ENCODE measurements at places on chromosomes 1 and 21.

DNA sequence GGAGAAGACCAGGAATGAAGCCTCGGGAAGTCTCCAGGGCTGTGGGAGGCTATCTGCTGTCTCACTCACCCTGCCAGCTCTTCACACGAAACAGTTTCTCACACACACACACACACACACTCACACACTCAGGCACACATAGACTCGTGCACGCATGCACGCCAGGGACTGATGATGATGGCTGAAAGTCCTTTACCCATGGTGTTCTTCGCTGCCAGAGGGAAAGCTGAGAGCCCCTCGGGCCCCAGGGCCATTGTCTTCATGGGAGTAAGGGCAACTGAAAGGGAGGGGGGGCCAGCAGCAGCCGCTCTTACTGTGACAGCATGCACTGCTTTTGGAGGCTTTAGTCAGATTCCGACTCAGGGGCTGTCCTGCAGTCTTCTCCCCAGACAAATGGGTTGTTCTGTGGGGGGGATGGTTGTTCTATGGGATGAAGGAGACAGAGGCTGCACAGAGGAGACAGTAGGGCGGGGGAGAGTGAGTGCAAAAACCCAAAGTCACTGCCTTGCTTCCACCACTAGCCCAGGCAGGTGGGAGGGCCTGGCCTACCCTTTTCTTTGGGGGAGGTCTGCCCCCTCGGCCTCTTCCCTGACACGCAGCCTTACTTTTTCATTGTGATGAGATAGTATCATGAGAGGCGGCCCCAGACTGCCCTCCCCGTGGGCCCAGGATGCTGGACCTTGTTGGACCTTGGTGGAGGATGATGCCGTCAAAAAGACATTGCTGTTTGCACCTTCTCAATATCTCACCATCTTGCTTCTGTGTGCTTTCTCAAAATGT lies 29.0 kb downstream of the STUM start:
- no peak for DNase-seq

- DNase-seq = no peak
Measured at GRCh38 chr1:169475806-169476387, 9.8 kb downstream of the SLC19A2 start.

GRCh38 chr1:154014154-154014907 lies 23.8 kb downstream of the RPS27 start:
- no peak for DNase-seq

GRCh38 chr1:156929596-156930238 lies 9.3 kb downstream of the LRRC71 start:
- DNase-seq = no peak

GRCh38 chr1:107900090-107900945 lies 64.7 kb downstream of the VAV3 start:
- no peak for DNase-seq

DNA sequence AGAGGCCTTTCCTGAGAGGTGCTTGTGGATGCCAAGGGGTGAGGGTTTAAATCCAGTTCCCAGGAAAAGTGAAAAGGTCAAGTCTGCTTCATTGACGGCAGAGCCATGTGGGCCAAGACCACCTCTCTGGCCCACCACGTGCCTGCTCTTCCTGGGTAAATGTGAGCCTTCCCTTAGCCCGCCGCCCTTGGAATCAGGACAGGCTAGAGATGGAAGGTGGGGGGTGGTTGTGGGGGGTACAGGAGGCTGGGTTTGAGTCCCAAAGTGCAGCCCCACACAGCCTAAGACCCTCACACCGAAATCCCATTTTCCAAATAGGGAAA lies 104.4 kb downstream of the EPHB2 start:
- DNase-seq = no peak

DNA sequence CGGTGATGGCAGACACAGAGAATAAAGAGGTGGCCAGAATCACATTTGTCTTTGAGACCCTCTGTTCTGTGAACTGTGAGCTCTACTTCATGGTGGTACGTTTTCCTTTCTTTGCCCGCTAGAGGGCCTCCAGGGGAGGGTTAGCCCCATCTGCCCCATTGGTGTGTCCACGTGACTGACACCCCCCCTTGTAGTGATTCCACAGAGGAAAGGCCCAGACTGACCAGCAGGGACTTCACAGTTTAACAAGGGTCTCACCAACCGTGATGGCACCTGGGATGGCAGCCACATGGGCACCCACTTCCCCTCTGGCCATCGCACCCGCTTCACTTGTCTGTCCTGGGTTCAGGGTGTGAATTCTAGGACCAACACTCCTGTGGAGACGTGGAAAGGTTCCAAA lies 22.3 kb upstream of the SARS1 start:
- no peak for DNase-seq

DNA sequence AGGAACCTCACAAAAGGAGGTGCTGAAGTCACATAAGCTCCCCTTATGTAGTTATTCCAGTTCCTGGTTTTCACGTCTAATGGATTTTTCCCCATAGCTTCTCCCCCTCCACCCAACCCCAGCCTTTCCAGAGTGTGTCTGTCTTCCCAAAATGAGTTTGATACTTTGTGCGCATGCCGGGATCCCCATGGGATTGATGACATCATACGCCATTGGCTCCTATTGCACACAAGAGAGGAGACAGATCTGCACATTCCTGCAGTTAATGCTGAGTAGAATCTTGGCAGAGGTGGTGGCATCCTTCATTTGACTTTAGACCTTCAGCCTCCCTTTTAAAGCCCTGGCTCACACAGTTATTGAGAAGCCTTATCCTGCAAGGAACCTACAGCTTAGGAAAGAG lies 71.4 kb downstream of the DDR2 start:
- DNase-seq = no peak

DNA sequence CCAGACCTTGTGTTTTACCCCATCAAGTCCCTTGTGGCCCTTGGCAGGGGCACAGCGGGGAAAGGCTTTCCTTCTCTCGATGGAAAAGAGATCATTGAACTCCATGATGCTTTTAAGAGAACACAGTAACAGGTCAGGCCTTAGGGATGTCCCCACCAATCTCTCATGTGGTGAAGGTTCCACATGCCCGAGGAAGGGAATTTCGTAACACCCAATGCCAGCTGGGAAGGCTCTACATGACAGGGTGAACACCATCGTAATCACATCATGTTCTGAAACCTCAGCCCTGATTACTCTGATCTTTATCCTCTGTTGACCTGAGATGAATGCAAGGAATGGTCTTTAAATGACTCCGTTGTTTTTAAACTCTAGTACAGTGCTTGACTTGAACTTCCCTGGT lies 105.5 kb upstream of the SPAG17 start:
- DNase-seq = no peak

DNA sequence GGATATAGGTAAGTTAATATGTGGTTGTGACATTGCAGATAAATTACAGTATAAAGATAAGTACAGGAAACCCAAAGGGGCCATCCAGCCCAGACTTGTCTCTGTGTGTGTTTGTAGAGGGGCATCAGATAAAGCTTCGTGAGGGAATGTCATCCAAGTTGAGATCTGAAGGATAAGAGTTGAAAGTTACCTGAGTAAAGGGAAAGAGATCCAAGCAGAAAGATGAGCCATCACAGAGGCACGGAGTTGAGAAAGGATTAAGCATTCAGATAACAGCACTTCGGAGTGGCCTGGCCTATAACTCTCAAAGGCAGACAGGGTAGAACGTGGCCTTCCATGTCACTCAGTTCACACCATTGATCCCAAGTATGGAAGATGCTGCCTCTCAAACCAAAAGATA lies 749.1 kb downstream of the ADGRL2 start:
- DNase-seq = no peak

GRCh38 chr1:116954440-116954839 lies 44.7 kb downstream of the PTGFRN start:
- no peak for DNase-seq

GRCh38 chr21:39004634-39005501 lies 178.4 kb downstream of the PSMG1 start:
- no peak for DNase-seq
